ENCODE measurements at places on chromosomes 13 and 19.

DNA sequence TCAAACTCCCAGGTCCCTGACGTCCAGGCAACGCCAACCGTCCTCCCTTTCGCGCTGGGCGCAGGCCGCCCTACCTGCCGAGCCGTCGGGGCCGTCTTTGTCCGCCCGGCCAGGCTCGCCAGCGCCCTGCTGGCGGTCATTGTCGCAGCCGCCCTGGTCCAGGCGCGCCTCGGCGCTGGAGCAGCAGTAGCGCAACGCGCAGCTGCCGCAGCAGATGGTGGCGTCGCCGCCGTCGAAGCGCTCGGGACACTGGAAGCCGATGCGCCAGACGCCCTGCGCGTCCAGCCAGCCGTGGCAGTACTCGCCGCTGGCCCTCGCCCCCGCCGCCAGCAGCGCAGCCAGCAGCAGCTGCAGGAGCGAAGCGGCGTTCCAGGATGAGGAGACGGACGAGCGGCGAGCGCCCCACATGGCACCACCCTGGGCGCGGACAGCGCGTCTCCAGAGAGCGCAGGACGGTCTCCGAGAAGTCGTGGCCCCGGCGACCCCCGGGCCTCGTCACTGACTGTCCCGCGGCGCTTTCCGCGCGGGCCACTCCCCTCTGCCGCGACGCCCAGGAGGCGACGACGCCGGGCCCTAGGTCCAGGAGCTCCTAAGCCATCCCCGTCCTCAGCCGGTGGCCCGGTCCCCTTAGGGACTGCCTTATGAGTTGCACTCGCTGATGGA is 1.1 kb downstream of the SHISA2 start:
- DNase-seq, result no peak

GRCh38 chr19:11296264-11296663 is 304 bp downstream of the TSPAN16 start:
- no peak for DNase-seq

GRCh38 chr13:25042151-25042865 is 53.6 kb upstream of the PABPC3 start:
- DNase-seq, result no peak

GRCh38 chr19:12969292-12969988 is at the start of gene DAND5:
TSS of gene DAND5 (plus strand) at chr19:12969576. CDS start at chr19:12969661, 85 bp downstream.
- DNase-seq, result no peak

DNA sequence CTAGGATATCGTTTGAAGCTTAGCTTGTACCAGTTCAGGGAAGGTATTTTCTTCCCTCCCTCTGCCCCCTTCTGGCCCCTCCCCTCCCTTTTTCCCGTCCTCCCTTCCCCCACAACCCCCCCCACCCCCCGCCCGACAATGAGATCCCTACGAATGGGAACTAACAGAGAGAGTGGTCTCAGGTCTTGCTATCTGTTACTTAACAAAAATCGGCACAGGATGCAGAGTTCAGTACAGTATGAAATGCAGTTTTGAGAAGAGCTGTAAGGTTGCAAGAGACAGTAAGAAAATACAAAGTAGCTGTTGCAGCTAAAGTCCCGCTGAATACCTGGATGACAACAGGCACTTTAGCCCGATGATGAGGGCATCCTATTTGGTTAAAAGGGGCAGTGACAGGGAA is 3.1 kb upstream of the DACH1 start:
- DNase-seq, result no peak

DNA sequence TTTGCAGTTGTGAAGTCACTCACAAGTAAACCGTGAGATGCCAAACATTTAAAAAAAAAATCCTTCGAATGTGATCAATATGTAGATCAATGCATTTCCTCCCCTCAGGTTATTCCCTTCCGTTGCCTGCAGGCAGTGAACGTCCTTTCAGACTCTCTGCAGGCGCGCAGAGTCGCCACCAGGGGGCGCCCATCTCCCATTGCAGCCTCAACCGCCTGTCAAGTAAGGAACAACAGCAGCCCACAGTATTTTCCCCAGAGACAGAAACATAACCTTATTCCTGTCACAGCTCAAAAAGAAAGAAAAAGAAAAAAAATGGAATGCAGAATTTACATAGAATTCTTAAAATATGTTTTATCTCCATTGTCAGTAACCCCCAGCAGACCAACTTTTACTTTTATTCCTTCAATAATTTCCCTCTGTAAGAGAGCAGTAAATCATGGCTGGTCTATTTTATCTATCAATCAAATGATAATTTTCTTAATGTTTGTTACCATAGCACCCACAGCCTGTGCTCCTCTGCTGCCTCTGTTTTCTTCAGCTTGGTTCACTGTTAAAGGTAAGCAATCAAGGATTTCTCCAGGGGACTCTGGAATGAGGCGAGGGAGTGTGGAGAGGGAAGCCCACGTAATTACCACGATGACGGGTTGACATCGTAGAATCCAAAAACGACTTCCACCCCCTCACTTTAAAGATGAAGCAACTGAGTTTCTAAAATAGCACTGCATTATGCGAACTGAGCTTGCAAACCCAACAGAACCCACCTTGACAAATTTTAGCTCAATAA is 637.6 kb upstream of the ARGLU1 start:
- peak; percentile 83 for DNase-seq

- DNase-seq, result no peak
Measured at GRCh38 chr13:51562011-51562671, 22.1 kb upstream of the WDFY2 start.

- DNase-seq, result no peak
Measured at GRCh38 chr19:43700395-43701000, 15.4 kb upstream of the IRGC start.

DNA sequence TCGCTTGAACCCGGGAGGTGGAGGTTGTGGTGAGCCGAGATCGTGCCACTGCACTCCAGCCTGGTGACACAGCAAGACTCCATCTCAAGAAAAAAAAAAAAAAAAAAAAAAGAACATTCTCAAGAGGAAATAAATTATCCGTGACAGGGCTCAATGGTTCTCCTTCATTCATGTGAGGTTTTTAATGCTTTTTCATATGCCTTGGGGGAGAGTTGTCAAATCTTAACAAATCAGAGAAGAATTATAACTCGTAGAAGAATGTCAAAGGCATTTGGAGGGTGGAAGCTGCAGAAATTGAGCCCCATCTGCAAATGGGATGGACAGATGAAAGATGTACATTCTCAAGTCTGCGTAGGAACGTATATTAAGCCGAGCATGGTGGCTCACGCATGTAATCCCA is 34.9 kb upstream of the HOMER3 start:
- no peak for DNase-seq

DNA sequence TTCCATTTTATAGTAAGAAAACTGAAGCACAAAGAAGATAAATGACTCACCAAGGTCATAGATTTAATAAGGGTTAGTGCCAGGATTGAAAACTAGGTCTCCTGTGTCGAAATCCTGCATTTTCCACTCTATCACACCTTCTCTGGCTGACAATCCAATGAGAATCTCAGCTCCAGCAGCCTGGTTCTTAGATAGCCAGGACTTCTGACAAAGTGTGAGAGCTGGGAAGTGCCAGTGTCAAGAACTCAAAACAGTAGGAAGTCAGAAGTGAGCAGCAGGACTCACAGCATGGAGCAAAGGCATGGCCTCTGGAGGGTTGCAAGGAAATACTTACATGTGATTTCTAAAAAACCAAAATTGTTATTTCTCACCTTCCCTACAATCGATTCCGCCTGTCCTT is 24.3 kb downstream of the KCTD12 start:
- no peak for DNase-seq

DNA sequence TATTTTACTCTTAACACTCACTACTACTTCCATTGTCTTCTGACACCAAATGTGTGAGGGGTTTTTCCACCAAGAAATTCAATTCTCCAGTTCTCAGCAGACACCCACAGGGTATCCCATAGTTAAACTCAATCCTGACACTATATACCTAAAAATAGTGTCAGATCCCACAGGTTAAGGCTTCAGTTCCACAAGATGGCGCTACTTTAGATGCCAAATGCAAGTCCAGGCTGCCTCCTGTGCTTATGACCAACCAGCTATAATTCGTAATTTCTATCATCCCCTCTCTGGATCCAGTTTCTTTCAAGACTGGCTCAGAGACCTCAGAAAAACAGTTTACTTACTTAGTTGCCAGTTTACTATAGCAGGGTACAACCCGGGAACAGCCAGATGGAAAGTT is 1146.2 kb upstream of the SPRY2 start:
- no peak for DNase-seq

DNA sequence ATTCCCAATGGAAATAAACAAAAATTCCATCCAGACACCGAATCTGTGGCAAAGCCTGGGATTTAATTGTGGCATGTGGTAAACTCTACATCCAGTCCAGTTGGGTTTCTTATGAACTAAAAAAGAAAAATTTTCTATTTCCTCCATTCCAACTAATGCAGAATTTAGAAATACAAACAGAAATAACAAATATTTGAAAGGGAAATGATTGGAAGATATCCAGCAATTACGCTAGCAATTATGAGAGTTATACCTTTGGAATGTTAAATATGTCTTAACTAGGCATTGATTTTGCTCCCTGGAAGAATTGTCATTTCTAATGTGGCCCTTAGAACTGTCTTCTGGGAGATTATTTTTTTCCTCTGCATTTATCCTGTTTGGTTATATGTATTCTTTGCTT is 421.4 kb upstream of the KLHL1 start:
- no peak for DNase-seq

GRCh38 chr13:88074794-88075510 is 403.8 kb downstream of the SLITRK5 start:
- no peak for DNase-seq

DNA sequence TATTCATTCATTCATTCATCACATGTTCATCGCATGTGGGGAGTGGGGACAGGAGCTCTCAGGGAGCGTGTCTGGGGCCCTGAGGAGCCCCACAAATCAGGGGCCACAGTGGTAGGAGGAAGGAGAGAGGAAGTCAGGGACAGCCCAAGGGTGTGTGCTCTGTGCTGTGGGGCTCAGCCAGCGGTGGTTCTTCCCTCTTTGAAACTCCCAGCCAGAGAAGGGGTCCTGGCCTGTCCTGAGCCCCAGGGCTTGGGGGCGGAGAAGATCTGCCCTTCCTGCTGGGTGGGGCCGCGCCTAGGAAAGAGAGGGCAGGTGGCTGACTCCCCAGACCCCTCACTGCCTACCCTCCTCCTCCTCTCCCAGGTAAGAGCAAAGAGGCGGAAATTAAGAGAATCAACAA is 14.6 kb downstream of the AP2A1 start:
- no peak for DNase-seq

GRCh38 chr13:100694722-100695508 is 20.3 kb upstream of the TMTC4 start:
- no peak for DNase-seq

DNA sequence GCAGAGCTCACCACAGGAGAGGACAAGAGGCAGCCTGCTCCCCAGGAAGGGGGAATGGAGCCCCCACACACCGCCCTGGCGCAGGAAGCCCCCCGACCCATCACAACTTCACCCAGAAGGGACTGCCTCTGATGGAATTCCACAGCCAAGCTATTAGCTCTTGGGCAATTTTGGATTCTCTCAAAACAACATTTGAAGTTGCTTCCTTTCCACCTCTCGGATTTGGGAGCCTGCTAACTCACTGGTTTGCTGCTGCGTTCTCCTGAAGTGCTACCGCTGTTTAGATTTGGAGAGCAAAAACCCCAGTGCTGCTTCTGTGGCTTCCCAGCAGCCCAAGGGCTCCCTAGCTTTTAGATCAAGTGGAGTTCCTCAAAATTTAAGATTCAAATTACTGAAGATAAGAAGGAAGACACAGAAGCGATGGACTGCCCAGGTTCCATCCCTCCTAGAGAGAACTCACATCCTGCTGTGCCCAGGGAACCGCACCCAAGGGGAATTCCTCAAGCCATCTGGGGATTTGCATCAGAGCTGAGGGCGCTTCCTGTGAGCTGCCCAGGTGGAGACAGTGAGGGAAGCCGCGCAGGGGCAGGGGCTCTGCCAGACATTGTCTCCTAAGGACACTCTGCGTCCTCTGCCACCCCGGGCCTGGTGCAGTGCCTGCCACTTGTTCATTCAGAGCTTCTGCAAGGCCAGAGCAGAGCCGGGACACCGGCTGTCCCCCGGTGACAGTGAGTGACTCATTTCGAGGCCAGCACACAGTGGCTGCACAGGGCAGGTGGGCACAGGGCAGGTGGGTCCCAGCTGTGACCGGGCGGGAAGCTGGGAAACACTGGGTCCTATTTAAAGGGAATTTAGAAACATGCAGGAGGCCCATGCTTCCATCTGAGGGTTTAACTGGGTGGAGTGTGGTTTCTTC is 45.5 kb downstream of the COL4A1 start:
- no peak for DNase-seq

- DNase-seq, result no peak
Measured at GRCh38 chr19:17358395-17358794, 18.7 kb downstream of the PLVAP start.

DNA sequence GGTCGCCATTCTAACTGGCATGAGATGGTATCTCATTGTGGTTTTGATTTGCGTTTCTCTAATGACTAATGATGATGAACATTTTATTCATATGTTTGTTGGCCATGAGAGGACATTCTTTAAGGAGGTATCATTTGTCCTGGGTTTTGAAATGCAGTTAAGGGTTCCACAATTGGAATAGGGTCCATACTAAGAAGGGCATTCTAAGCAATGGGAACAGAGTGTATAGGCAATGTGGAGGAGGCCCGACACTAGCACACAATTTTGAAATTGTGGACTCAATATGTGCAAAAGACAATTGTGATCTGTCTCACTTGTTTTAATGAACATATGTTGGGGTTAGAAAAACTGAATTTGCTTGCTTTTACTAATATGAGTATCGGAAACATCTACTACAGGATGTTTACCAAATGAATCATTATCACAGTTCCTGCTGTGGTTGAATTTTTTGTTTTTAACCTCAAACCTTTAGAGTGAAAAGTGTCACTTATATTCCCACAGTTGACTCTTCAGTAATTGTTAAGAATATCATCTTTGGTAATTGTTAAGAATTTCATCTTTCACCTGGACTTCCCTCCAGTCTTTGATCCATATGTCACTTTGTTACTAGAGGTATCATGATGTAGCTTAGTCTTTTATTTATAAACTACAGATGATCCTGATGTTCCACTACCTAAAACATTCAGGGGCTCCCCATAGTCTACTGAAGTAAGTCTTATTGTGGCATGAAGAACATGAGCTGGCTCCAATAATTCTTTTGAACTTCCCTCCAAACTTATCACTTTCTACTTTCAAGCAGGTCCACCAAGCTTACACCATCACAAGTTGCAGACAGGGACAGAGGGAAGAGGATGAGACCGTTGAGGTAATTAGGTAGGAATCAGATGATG is 109.7 kb upstream of the KLF12 start:
- DNase-seq, result no peak

Measured in Peyer's patch (tissue), 4 donors.